ENCODE measurements at places on chromosomes 1 and 21.

- DNase-seq = no peak
Observed at GRCh38 chr1:25050165-25050564, 120.1 kb upstream of the RUNX3 start.

- DNase-seq = no peak
Observed at GRCh38 chr1:38194472-38194871, 147.9 kb upstream of the POU3F1 start.

DNA sequence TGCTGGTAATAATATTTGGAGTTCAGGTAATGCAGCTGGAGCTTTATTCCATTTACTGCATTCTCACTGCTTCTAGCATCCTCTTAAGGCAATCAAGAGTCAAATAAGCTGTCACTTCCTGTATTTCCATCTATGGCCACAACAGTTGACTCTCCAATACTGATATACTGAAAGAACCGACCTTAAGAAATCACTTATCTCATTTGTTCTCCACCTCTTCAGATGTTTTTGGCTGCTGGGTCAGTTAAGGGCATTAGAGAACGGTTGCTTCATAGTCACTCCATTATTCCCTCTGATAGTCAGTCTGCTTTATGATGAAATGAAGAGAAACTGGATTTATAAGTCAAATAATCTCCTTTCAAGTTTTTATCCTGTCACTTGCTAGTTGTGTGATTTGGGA, 14.2 kb upstream of the RGS4 start:
- DNase-seq = no peak

DNA sequence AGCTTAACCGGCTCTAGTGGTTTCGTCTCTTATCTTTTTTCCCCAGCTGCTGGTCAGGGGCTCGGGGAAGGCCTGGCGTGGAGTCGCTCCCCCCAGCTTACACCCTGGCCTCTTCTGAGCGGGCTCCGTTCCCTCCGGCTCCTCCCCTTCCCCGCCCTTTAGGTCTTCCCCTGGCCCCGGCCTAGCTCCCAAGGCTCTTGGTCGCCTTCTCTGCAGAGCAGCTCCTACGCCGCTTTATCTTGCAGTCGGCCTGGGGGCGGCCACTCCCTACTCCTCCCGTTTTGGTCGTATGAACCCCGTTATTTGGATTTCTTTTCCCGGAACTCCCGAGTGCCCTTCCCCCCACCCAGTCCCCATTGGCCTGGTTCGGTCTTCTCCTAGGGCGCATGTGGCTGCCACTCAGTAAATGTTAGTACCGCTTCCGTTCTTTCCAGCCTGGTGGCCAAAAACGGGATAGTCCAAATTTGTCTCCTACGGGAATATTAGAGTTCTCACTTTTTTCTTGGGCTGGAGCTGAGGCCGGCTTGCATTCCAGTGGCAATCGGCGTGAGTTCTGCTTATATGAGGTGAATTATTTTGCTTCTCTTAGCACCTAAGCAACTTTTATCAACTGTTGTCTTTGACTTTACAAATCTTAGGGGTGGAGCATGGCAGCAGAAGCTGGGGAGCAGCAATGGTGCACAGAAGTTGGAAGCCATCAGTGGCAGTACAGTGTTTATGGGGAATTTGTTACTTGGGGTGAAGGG, 467 bp downstream of the THRAP3 start:
- DNase-seq = no peak

DNA sequence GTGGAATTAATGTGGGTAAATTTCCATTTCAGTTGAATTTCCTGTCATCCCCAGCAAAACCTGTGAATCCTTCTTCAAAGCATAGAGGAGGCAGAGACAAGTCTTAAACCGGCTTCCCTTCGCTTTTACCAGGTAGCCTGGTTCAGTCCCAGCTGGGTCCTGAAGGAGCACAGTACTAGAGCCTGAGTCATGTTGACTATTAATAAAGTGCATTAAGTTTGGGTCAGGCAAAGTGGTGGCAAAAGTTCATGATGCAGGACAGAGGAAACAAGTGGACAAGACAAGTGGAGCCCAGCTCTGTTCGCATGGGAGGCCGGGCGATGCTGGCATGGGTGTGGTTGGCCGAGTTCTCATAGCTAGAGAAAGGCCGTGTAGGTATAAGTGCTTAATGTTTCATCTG, 150.4 kb downstream of the DYRK1A start:
- no peak for DNase-seq

- DNase-seq = no peak
Observed at GRCh38 chr1:180927841-180928240, 15.1 kb downstream of the KIAA1614 start.

- no peak for DNase-seq
Observed at GRCh38 chr1:33719771-33720670, 143.9 kb upstream of the HMGB4 start.

DNA sequence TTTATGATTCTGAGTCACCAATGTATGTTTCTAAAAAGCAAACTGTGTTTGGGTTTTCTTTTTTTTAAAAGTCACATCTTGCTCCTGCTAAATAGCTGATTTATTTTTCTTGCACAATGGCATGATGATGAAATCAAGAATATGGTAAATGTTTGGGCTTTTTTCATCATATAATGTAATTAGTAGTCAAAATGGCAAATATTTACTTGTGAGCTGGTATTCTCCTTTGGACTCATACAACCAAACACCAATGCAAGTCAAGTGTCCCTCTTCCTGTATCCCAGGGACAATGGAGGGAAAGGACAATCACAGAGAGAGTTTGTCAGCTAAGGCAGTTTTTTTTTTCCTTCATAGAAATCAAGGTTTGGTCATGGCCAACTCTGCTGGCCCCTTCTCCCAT, 94.6 kb upstream of the RALGPS2 start:
- DNase-seq = no peak

GRCh38 chr1:110210604-110211495, 736 bp downstream of the KCNC4 start:
- DNase-seq = peak; percentile 27

- DNase-seq = no peak
Observed at GRCh38 chr1:37189111-37189510, 154.8 kb upstream of the GRIK3 start.

- no peak for DNase-seq
Observed at GRCh38 chr21:43657355-43658087, 1.8 kb downstream of the HSF2BP start.

DNA sequence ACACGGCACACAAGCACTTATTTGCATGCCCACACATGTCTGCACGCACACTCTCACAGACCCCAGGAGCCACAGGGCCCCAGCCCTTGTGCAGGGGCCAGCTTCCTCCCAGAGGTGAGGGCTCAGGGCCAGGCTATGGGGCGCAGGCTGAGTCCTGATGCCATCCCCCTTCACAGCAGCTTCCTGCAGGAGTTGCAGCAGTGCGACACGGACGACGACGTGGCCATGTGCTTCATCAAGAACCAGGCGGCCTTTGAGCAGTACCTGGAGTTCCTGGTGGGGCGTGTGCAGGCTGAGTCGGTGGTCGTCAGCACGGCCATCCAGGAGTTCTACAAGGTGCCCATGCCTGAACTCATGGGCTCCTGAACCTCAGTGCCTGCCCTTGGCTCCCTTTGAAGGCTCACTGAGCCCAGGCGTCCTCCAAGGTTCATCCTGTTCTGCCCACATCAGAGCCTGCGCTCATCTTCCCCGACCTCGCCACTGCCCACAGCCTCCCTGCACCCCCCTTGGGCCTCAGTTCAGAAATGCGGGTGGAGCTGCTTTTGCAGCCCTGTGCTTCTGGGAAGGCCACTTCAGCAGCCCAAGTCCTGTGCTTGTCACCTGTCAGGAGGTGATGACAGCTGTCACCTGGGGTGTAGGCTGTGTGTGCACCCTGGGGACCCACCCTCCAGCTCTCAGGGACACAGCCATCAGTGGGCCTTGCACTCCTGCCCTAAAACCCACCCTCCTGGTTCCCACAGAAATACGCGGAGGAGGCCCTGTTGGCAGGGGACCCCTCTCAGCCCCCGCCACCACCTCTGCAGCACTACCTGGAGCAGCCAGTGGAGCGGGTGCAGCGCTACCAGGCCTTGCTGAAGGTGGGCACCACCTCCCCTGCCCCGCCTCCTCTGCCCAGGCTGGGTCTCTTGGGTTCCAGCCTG, 66.6 kb downstream of the TRIM11 start:
- DNase-seq = no peak

GRCh38 chr1:27538793-27539192, 48.8 kb upstream of the WASF2 start:
- DNase-seq = no peak

- DNase-seq = no peak
Observed at GRCh38 chr1:95041491-95042165, 31.1 kb downstream of the ALG14 start.

DNA sequence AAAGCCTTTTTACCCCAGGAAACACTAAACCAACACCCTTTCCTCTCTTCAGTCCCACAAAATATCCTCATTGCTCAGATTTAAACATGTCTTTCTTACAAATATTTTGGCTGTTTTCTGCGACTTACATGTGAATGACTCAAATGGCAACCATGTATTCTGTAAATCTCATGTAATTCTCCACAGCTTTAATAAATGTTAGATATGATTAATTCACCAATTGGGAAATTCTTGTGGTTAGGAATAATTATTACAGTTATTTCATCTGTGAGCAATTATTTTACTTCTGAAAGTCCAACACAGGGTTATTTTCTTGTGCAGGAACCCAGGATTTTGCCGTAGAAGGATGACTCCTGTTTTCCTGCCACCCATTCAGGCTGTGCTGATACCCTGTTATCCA, 431.5 kb downstream of the LMO4 start:
- no peak for DNase-seq

DNA sequence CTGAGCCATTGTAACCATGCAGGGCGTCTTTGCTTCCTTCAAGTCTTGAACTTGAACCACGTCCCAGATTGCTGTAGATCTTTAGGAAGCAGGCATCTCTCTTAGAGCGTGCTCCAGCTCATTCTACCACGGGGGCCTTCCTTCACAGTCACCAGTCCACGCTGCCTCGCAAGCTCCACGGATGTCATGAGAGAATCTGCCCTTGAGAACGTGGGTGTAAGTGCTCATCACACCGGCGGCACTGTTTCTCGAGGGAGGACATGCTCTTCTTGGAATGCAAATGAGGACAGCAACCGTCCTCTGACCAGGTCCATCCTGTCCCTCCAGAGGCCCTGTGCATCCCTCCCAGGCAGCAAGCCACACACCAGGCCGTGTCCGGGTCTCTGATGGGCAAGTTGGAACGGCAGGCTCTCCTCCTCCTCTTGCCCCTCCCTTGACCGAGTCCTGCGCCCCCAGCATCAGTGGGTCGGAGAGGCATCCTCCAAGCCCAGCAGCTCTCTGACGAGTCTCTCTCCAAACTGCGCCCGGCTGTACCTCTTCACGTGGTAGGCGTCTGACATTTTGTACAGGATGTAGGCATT, 103.1 kb downstream of the PGBD5 start:
- no peak for DNase-seq

Data from stimulated activated CD8-positive, alpha-beta memory T cell treated with anti-CD3 and anti-CD28 coated beads, Interleukin-15, amount 100 ng/mL, for 4 hours (primary cell).